ENCODE measurements at places on chromosomes 2 and 18. TPM values are rescaled to one million over a fixed set of nuclear protein-coding genes. Genes with fewer than 3 reads are reported as not detected.

The FBXO36 gene
- 5.6 TPM for polyA plus RNA-seq

GRCh38 chr18:69585696-69586095, 185.0 kb downstream of the DOK6 start:
- DNase-seq = no peak

DNA sequence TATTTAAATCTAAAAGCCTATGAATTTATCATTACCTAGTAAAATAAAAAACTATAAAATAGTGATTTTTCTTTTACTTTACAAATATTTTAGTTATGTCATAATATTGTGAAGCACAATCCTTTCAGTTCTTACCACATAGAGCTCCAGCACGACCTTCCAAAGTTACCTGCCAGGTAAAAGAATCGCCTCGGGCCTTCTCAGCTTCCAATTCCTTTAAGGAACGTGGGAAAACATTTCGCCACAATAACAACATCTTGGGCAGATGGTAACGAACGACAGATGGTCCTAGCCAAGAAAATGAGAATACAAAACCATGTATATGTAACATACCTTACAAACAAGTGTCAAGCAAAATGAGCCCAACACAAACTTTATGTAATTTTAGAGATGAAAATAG, 23.7 kb downstream of the HEATR5B start:
- DNase-seq = no peak

- DNase-seq = peak; percentile 60
Measured at GRCh38 chr2:71801969-71802368, 345.7 kb downstream of the CYP26B1 start.

GRCh38 chr2:193965263-193965662, 1691.8 kb upstream of the SLC39A10 start:
- DNase-seq = no peak

DNA sequence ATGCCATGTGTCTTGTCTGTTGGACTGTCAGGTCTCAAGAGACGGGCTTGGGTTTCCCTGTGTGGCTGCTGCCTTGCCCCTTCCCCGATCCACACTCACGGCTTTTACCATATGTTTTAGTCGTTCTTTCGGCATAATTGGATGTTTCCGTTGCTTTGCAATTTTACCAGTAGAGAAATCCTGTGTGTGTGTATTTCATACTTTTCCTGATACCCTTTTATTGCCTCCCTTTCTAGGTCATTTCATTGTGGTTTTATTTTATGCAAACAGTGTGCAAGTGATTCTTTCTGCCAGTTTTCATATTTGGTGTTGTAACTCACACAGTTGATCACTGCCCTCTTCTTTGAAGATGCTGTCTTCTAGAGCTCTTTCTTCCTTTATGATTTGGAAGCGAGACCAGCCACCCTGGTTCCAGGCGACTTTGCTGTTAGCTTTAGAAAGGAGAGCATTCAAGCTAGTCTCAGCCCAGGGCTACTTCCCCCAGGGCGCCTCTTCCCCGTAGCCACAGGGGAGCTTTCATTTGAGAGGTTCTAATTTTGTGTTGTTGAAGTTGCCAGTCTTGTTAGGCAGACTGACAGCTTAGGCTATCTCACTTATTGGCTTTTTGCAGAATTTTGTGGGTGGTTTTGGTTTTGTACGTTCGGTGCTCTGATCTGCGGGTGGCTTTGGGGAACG, 17.0 kb downstream of the SH3BP4 start:
- no peak for DNase-seq

All from left lung (tissue), 14 donors.